Lower leg skin (tissue), 4 donors: ENCODE measurements at places on chromosomes 1 and 21. TPM values are rescaled to one million over a fixed set of nuclear protein-coding genes. Genes with fewer than 3 reads are reported as not detected.

DNA sequence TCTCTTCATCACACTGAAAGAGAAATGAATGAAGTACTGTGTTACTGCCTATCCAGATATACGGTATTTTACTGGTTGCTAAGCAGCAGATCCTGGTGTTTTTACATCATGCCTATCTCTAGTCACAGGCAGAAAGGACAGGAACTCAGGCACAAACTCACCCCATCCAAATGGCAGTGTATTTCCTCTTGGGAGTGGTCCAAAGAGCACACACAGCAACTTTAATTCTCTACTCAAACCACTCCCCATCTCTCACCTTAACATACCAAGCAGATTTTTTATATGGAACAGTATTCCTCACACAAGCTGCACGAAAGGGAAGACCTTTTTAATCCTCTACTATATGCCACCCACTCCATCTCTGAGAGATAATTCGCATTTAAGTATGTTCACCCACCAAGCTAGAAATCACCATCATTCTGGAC, 27.3 kb downstream of the EIF4G3 start:
- no peak for DNase-seq

GRCh38 chr1:63885899-63886298, 112.1 kb downstream of the ROR1 start:
- DNase-seq = no peak

GRCh38 chr1:208535511-208535910, 291.3 kb upstream of the PLXNA2 start:
- no peak for DNase-seq

DNA sequence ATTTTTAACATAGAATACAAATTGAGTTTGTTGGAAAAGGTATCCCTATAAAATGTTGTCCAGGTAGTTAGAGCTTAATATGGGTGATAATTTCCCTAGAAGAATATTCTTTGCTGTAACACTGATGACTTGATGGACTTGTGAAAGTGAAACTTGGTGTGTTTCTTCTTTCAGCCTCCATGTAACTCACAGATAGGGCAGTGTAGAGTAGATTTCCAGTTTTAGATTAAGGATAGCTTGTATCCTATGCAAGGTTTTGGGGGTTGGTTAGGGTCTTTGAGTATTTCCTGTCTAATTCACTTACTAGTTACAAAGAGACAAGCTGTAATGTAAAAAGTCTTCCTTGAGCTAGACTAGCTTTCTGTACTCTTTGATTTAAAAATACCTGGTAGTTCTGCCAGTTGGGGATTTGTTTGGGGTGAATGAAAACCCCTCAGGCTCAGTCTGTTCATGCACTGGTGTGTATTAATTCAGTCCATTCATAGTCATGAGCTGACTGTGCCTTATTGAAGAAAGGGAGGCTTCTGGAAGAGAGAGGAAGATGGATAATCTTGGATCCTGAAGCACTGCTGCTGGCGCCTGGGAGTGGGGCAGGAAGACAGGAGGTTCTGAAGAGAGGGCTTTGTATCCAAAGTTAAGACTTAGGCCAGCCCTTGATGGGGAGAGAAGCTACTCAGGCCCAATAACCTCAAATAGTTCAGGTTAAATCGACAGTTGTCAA, 83.6 kb downstream of the CAMTA1 start:
- no peak for DNase-seq

- DNase-seq = no peak
These were observed 10.7 kb downstream of the MR1 start for GRCh38 chr1:181044449-181044966.

DNA sequence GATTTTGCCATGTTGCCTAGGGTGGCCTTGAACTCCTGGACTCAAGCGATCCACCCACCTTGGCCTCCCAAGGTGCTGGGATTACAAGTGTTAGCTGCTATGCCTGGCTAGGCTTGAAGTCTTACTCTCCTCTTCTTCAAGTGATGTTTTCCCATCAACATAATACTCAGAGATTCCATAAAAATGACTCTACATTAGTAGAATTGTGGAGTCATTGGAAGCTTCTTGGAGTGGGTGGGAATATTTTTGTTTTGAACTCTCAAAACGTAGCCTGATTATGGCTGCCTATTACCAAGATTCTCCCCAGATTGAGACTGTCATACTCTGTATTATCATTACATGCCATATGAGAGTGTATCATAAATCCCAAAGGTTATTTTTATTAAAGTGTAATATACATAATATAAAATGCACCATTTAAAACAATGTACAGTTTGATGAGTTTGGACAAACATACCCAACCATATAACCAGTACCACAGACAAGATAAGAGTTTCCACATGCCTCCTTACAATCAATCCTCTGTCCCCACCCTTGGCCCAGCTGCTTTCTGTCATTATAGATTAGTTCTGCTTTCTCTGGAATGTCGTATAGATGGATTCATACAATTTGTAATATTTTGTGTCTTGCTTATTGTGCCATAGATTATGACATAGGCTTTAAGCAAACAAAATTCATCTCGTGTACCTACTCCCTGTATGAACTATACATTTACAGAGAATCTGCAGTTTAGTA, 8.0 kb upstream of the DNM3 start:
- no peak for DNase-seq

DNA sequence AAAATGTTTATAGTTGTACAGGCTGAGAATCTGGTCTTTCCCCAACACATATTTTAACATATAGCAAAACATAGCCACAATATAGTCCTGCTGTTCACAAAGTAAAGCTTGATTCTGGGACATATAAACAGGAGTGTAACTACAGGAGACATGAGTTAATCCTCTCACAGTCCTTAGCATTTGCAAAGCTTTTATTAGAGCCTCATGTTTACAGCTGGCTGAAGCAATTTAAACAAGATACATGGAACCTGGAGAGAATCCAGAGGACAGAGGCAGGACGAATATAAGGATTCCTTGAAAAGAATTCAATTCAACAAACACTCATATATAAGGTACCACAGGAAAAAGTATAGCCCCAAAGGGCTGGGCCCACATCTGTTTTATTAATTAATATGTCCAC, 163.4 kb downstream of the ADGRL4 start:
- DNase-seq = no peak

GRCh38 chr1:178534137-178534868, 21.4 kb downstream of the TEX35 start:
- DNase-seq = no peak

- DNase-seq = no peak
These were observed 15.5 kb upstream of the AHCTF1 start for GRCh38 chr1:246947255-246947654.

WNT9A gene
- 1.6 TPM for total RNA-seq

GRCh38 chr21:29195981-29196669, 65.7 kb downstream of the MAP3K7CL start:
- DNase-seq = peak; percentile 76

DNA sequence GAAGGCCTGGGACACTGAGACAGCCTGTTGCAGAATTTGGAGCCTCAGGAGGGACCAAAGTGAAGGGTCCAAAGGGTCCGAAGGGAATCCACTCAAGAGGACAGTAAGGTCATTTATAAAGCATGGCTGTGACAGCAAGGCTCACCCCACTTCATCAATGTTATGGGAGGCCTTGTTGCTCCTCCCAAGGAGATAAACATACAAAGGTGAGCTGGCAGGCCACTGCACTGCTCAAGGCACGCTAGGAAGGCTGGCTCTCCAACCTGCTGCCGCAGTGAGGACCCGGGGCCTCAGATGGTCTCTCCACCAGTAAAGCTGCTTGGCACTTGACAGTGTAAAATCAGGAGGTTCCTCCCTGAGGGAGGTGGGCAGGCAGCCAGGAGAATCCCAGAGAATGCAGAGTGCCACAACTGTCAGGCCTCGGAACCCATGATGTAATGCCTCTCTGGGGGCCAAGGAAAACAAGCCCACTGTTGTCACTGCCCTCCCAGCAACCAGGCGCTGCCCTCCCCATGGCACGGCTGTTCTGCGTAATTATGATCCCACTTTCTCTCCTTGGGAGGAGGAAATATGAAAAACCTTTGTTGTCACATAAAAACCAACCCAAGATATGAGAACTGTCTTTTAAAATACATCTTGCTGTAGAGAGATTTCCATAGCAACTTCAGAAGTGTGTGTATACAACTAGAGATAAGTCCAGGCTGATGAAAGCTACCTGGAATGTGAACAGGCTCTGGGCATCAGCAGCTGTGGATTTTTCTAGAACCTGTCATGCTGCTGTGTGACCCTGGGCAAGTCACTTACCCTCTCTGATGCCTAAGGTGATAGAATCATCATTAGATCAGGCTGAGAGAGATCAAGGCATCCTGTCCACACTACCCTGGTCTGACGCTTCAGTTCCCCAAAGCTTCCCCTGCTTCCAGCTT, 102.5 kb downstream of the KCNN3 start:
- DNase-seq = peak; percentile 89

- no peak for DNase-seq
These were observed 18.8 kb downstream of the SLC26A9 start for GRCh38 chr1:205924460-205924790.

- DNase-seq = no peak
These were observed 19.2 kb upstream of the XPR1 start for GRCh38 chr1:180612632-180613031.

AMY2B gene
- total RNA-seq = 19.4 TPM

DNA sequence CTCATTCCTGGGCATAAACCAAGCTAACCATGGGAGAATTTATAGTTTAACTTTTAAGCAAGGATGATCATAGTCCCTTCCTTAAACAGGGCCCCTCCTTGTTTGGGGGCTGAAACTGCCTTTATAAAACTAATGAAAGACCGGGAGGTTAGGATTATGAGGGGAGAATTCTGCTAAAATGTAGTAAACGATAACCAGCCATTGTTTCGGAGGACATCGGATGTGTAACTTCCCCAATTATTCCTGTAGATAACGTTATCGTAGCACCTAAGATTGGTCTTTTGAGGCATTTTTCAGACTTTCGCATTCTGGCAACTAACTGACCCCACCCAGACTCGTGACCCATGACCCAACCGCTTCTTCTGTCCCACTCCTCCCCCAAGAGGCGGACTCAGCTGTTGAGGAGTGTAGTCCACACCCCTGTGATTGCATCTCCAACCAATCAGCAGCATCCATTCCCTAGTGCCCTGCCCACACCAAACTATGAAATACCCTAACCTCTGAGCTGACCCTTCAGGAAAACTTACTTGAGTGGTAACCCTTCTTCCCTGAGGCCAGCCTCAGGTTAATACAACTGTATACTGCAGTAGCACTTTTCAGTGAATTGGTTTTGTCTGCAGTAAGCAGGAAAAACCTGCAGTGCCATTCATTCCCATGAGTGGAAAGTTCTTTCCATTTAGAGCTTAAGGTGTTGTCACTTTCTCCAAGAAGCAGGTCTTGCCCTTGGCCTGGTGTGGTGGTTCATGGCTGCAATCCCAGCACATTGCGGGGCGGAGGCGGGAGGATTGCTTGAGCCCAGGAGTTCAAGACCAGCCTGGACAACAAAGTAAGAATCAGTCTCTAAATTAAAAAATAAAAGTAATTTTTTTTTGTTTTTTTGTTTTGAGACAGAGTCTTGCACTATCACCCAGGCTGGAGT, 823 bp upstream of the SYF2 start:
- DNase-seq = peak; percentile 96

- DNase-seq = no peak
These were observed 17.5 kb downstream of the RASSF5 start for GRCh38 chr1:206524739-206525364.

DNA sequence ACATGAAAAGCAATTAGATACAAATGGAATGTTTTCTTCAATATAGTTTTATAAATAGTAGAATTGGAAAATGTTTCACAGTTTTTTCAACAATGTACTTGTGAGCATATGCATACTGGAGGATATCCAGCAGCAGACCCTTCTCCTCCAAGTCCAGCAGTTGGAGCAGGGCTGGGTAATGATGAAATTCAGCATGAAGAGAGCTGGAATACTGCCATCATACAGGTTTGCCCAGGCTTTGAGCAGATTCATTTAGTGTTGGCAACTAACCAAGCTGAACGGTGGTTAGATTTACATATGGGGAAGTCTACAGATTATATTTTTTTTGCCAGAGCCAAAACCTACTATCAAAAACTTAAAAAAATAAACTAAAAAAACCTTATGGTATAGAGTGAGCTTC, 38.3 kb downstream of the WDR3 start:
- DNase-seq = no peak

DNA sequence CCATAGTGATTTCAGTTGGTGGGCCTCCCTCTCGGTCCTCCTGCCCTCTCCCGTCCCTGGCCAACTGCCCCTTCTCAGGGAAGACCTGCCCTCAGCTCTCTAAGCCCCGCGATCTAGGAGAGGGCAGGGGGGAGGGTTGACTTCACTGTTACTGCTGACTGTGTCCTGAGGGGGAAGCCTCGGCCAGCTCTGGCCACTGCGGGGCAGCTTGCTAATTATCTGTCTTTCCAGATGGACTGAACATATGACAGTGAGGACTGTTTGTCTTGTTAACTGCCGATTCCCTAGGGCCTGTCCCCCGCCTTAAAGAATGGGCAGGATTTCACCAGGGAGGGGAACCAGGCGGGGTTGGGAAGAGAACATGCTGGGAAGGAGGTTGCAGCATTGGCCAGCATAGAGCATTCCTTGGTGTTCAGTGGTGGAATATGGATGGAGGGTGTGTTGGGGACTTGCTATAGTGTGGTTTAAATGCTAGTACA, 22.9 kb downstream of the NIPAL3 start:
- peak; percentile 92 for DNase-seq

USH2A gene
- total RNA-seq = 0.03 TPM

- no peak for DNase-seq
These were observed 465.9 kb downstream of the PLA2G4A start for GRCh38 chr1:187294421-187295201.

GRCh38 chr21:22223385-22223784, 1225.2 kb downstream of the NCAM2 start:
- no peak for DNase-seq

- no peak for DNase-seq
These were observed 69.8 kb downstream of the TNR start for GRCh38 chr1:175673371-175674150.

DNA sequence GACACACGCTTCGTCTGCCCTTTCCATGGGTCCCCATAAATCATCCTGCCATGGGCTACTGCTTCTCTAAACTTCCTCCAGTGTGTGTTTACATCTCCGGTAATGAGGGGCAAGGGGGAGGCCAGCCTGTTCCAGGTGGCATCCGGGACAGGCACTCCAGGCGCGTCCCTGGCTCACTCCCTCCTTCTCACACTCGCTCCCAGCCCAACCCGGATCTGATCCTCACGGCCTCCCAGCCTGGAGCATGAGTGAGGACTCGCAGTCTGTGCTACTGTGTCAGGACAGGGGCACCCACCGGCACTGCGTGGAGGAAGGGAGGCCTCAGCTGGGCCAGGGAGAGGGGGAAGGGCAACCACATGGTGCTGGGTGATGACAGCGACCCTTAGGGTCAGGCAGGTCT, 225.4 kb downstream of the TRABD2B start:
- no peak for DNase-seq

DNA sequence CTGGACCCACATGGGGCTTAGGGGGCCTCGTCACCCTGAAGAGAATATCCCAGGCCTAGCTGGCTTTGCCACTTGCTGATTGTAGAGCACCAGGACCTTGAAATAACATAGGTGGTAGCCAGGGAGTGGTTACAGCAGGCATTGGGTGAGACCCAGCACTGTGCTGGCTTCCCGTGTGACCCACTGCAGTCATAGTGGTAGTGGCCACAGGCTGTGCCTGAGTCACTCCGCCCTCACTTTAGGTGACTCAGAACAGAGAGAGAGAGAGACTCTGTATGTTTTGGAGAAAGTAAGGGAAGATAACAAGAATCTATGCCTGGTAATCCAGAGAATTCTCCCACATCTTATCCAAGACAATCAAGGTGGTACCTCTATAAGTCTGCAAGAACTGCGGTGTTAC, 98.7 kb upstream of the LHX8 start:
- DNase-seq = no peak
